ENCODE measurements at places on chromosomes 5 and 9.

DNA sequence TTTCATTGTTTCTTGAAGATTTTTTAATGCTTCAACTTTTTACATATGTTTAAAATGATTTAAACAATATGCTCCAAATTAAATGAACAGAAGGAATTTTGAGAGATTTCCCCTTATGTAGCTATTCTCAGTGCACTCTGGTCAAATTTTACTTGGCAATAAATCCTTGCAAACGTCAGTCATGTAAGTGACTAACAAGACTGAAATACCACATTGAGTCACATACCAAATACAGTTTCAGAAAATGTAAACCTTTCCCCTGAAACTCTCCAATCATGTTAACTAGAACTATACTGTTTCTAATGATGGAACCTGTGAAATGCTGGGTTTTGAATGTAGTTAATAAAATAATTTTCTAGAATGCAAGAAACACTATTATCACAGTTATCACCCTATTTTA, 29.6 kb downstream of the SAR1B start:
- DNase-seq, result no peak

DNA sequence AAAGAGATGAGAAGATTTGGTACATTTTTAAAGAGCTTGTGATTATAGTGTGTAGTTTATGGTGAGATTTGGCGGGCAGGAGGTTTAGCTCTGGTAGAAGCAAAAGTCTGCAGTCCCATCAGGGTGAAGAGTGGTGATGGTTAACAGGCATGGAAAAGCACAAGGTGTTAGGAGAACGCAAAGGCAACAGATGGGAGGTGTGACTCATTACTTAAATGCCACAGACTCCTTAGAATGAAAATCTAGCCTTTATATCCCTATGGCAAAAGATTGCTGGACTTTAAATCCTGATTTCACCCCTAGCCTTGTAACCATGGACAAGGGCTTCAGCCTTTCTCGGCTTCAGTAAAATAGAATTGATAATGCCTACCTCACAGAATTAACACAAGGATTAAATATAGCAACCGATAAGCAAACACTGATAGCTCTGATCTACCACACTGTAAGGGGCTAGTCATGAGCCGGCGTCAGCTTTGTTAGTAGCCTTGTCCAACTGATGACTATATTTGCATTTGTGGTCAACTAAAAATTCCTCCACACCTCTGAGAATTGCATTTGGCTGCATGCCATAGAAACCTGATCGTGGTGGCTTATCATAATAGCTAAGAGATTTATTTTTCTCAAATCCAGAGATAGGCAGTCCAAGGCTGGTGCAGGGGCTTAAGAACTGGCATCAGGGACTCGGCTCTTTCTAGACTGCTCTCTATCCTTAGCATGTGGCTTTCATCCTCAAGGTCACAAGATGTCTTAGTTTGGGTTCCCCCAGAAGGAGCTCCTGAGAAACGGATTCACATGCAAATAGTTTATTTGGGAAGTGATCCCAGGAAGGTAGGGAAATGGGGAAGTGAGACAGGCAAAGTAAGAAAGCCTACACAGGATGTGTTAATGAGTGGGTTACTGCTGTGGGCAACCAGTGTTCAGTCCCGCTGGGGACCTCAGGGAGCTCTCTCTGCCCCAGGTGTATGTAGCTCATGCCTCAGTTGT, 19.6 kb downstream of the MFAP3 start:
- DNase-seq, result no peak

DNA sequence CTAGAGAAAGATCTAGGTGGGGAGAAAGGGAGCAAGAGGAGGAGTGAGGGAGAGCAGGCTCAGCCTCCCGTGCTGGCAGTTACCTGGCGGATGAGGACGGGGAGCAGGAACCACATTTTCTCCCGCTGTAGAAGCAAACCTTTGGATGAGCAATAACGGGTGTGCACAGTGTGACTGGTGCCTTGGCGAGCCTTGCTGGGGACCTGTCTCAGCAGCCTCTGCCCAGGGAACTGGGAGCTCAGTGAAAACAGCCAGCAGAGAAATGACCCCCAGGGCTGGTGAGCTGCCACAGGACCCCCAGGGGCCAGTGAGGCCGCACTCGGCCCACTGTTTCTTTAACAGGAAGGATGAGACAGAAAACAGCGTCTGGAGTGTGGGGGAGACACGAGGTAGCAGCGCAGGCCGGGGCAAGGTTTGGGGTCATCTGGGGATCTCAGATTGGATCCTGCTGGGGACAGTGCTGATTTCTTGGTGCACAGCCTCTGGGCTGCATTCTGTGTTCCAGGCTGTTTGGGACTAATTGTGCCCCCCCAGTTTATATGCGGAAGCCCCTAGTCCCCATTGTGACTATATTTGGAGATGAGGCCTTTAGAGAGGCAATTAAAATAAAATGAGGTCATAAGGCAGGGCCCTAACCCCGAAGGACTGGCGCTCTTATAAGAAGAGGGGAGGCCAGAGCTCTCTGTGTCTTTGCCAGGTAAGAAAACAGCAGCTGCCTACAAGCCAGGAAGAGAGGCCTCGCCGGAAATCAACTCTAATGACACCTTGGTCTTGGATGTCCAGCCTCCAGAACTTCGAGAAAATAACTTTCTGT, 118.8 kb upstream of the PHYKPL start:
- DNase-seq, result no peak

DNA sequence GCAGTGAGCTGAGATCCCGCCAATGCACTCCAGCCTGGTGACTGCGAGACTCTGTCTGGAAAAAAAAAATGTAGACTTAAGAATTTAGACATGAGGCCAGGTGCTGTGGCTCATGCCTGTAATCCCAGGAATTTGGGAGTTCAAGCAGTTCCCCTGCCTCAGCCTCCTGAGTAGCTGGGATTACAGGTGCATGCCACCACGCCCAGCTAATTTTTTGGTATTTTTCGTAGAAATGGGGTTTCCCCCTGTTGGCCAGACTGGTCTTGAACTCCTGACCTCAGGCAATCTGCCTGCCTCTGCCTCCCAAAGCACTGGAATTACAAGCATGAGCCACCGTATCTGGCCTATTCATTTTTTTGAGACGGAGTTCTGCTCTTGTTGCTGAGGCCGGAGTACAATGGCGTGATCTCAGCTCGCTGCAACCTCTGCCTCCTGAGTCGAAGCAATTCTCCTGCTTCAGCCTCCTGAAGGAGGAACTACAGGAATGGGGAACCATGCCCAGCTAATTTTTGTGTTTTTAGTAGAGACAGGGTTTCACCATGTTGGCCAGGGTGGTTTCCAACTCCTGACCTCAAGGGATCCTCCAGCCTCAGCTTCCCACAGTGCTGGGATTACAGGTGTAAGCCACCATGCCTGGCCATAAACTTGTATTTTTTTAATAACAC, 14.0 kb downstream of the DDX46 start:
- no peak for DNase-seq

DNA sequence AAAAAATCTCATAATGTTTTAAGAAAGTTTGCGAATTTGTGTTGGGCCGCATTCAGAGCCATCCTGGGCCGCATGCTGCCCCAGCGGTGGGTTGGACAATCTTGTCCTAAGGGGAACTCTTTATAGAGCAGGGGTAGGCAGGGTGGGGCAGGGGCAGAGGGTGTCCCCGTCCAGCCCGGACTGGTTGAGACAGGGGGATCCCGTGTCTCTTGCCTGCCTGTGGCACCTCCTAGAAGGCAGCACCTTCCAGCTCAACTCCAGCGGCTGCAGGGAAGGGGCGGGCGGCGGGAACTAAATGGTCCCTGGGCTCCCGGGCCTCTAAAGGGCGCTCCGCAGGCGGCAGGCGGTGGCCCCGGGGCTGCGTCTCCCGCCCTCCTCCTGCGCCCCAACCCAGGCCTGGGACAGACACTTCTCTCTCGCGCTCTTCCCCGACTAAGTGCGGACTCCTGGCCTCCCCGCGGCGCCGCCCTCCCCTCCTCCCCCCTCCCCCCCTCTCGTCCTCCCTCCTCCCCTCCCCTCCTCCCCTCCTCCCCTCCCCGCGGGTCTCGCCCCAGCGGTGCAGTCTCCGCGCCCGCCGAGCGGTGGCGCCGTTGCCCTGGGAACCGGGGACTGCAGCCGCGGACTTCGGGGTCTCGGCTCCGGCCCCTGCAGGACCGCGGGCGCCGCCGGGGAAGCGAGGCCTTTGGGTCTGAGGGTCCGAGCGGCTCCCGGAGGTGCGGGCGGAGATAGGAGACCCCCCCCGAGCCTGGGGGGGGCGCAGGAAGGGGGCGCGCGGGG, 132.6 kb downstream of the MRPL36 start:
- peak; percentile 58 for DNase-seq

- DNase-seq, result no peak
Measured at GRCh38 chr9:87405677-87406542, 91.8 kb upstream of the DAPK1 start.

GRCh38 chr9:99103901-99104458, 933 bp upstream of the TGFBR1 start:
- peak; percentile 49 for DNase-seq

DNA sequence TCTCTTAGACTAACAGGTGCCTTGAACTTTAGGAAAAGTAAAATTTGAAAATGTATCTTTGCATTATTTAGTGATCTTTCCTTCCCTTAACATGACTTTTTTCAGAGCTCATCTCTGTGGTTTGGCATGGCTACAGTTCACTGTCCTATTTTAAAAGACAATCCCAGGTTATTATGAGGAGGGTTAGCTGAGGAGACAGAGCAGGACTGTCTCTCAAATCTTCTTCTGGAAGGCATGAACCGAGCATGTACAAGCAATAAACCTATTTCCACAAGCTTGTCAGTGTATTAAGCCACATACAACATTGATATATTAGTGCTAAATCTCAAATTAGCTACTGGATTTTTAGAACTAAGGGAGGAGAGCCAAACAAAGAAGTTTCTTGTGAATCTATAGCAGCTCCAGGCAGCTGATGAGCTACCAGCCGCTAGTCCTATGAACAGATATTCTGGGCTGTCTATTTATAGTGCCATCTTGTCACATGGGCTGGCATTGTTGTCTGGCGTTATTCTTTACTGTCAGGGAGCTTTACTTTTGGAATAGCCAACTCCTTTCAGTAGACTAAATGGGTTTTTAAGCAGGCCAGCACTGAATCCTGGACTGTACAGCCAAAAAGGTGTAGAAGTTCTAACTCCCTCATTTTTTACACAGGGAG, 171.2 kb upstream of the ACTBL2 start:
- DNase-seq, result no peak

DNA sequence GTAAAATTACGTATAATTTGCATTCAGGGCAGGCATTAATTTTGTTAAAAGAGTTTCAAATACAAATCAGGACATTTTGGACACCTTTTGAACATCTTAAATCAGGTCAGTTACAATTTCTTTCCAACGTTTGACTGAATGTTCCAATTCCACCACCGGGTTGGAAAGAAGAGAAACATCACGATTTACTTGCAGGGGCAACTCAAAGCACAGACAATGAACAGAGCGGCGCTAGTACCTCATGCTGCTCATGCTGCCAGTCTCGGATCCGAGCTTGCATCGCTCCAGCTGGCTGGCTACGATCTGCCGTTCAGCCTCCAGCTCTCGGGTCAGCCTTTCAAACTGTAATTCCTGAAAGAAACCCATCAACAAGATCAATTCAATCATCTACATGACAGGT, 339.5 kb downstream of the CTNND2 start:
- no peak for DNase-seq
